GM12878 (cell line): ENCODE measurements at places on chromosomes 2 and 18.

DNA sequence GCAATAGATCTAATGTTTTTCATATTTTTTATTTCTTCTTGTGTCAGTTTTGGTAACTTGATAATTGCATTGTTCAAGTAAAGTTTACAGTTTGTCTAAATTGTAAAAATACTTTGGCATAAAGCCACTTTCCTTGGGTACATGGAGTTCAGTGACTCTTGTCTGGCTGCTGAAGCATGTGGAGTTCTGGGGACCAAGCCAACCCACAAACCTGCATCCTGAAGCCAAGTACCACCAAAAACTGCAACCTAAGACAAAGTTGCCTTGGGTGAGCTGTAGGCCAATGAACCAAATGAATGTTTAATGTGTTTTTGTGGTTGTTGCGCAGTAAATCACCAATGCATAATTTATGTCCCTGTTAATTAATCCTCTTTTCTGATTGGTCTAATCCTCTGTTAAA, 872.6 kb downstream of the BCL11A start:
- DNase-seq = no peak

DNA sequence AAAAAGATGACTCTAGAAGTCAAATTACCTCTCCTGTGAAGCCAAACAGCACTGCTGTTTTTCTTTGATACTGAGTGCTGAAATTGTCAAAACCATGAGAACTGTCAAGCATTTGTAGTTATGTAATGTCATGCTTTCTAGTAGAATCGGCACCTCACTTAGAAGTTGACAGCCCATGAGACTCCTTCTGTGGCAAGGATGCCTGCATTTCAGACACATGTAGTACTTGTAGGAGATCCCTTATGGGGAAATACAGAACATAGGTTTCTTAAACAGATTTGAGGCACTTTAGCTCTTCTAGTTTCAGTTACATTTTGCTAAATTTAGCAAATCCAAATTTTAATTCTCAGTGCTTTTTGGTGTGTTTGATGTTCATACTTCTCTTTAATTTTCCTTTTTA, 15.7 kb downstream of the ZNF407 start:
- DNase-seq = no peak

GRCh38 chr2:7900593-7900992, 781.3 kb upstream of the ID2 start:
- DNase-seq = no peak

- no peak for DNase-seq
Observed at GRCh38 chr2:198815626-198816025, 642.1 kb downstream of the SATB2 start.

DNA sequence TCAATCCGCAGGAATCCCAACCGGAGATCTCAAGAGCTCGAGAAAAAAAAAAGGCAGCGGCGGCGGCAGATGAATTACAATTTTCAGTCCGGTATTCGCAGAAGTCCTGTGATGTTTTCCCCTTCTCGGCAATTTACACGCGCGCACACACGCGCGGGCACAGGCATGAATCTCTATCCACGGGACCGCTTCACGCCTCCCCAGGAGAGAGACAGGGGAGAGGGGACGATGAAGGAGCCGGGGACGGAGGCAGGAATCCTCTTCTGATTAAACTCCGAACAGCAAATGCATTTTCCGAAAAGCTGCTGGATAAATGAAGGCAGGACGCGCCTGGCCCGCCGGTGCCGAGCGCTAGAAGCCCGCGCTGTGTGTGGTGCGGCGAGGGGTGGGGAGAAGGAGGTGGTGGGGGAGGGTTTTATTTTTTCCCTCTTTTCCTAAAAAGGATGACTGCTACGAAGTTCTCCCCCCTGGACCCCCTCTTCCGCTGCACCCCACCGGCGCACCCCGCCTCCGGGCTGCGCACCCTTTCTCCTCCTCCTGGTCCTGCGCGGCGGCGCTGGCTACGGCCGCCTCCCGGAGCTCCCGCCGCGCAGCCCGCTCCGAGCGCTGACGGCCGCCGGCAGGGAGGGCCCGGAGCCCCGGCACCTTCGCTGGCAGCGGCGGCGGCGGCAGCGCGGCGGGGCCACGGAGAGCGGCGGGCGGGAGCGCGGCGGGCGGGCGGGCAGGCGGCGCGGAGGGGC, at the start of gene BCL2:
BCL2 (minus strand) TSS at position 387 of the 740 bp plus-strand sequence.
- no peak for DNase-seq
